Thymus (tissue), 14 donors: ENCODE measurements at places on chromosomes 6 and 20.

- peak; percentile 66 for DNase-seq
Observed at GRCh38 chr6:111533087-111533784, 50.2 kb upstream of the REV3L start.

DNA sequence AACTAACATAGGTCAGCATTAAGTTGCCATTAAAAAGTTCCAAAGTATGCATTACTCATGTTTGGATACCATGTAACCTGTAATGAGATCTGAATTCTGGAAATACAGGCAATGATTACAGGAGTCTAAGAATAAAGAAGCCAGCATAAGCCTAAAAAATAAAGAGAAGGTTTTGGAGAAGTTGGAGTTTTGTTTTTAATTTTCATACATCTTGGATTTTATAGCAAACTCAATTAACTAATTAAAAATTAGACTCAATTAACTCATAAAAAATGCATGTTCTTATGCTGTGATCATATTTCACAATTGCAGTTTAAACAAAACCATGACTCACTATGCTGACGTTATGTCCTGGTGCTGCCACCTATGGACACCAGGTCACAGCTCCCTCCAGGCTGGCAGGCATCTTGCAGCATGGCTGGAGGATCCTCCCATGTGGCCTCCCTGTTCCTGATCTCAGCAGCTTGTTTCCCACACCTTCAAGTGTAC, 648.8 kb upstream of the AGPAT4 start:
- DNase-seq, result no peak

GRCh38 chr6:25928562-25929324, 1.7 kb downstream of the SLC17A2 start:
- DNase-seq, result no peak

- no peak for DNase-seq
Observed at GRCh38 chr20:62402456-62403150, 4.5 kb downstream of the CABLES2 start.
